Stromal cell of bone marrow (primary cell): ENCODE measurements at places on chromosomes 1 and 21.

DNA sequence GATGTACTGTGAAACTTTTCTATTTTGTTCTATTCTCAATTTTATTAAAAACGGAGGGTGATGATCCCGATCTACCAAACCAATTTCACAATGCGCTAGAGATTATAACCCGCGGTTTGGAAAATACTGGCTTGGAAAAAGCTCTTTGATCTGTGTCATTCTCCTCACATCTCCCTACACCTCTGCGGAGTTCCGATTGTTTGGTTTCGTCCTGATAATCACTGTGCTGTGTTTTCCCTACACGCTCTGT, 536 bp upstream of the ABCD3 start:
- no peak for DNase-seq

- no peak for DNase-seq
Observed at GRCh38 chr1:21233490-21233889, 56.8 kb downstream of the ECE1 start.

GRCh38 chr21:37724201-37724600, 192.1 kb downstream of the KCNJ6 start:
- DNase-seq = no peak

GRCh38 chr1:53636621-53637171, 102.3 kb downstream of the GLIS1 start:
- DNase-seq = no peak

DNA sequence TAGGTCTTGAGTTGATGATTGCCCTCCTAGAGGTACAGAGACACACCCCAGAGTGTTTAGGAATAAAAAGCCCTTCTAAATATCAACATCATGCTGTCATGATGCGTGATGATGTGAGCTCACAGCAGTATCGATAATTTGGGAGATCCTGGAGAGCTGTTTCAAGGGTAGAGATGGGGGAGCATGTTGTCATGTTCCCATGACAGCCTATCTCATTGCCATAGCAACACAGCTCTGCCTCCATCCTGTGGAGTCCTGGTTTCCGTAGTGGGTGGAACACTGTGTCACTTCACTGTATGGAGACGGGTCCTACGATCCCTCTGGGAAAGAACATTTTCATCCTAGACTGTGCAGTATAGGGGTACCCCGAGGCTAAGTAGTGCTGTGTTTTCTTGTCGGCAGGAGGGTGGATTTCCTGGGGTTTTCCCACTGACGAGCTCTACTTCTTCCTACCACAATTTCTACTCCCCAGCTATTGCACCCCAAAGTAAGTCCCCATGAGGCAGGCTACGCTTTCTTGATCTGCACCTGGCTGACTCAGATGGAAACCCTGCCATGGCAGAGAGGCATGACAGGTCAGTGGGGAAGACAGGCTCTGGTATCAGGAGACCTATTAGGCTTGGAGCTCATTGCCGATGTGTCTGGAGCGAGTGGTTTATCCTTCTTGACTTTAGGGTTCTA, 7.2 kb downstream of the KISS1 start:
- DNase-seq = no peak

DNA sequence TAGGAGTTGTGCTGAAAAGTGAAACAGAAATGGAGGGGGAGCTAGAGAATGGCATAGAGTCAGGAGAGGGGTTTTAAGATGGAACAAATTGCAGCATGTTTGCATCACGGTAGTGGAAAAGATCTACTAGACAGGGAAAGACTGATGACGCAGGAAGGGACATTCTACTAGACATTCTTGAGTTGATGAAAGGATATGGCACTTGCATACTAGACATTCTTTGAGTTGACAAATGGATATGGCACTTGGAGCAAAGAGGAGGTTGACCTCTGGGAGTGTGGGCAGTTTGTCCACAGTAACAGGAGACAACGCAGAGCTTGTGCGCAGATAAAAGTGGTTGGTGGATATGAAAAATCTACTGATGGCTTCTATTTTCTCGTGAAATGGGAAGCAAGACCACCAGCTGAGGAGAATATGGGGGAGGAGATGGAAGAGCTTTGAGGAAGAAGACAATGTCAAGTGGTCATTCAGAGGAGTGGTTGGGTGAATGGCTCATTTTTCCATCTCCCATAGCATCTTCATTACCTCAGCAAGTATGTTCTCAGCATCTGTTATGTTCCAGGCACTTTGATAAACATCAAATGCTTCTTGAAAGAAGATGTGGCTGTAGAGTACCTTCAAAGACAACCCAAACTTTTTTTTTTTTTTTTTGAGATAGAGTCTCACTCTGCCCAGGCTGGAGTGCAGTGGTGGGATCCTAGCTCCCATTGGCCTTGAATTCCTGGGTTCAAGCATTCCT, 2.4 kb upstream of the CTPS1 start:
- DNase-seq = no peak

DNA sequence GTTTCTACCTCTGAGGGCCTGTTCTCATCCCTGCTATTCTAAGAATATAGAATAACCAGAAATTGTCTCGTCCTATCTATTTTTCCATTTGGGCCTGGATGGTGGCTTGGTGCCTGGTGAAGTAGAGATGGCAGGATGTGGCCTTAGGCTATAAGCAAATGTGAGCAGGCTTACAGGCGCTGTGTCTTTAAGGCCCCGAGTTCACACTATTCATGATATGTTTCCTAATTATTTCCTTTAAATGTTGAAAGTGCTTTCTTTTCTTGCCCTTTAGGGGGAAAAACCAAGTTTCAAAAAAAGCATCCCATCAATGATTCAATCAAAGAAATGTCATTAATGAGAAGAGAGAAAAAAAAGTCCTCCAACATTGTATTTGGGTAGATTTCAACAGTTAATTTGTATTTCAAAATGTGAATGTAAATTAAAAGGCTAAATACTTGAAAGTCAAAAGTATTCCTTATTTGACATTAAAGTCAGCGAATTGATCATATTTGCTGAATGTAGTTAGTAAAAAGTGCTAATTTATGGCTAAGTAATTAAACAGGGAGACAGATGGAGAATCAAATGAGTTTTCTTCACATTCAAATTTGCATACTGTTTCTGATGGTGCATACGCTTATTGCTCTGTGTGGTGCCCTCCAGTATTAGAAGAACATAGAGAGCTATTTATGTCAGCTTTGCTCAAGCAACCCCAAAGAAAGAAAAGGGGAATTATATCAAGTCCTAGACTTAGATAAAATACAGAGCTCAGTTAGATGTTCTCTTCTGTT, 34.0 kb upstream of the HUNK start:
- no peak for DNase-seq

GRCh38 chr1:45033356-45033755, 21.3 kb downstream of the UROD start:
- DNase-seq = no peak

- no peak for DNase-seq
Observed at GRCh38 chr21:25557180-25557579, 50.1 kb downstream of the MRPL39 start.

GRCh38 chr1:92168657-92169056, 49.1 kb upstream of the C1orf146 start:
- DNase-seq = no peak

GRCh38 chr1:209202830-209203532, 380.5 kb upstream of the CAMK1G start:
- peak; percentile 36 for DNase-seq

DNA sequence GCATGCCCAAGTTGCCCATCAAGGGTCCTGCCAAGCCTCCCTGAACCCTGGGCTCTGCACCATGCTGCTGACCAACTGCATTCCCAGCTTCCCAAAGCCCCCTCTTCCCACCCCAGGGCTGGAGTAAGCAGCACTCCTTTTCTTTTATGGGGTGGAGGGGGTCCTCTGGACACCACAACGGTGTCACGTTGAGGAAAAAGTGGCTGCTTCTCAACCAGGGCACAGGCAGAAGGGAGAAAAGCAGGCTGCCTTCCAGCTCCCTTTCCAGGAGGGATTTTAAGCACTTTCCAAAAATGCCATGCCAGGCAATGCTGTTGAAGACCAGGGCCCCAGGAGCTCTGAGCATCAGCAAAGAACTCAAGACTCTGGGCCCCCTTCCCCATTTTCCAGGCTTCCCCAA, 691 bp downstream of the RIMS3 start:
- no peak for DNase-seq

GRCh38 chr1:243293941-243294722, 38.3 kb downstream of the SDCCAG8 start:
- no peak for DNase-seq

- DNase-seq = no peak
Observed at GRCh38 chr1:108847494-108847893, 9.4 kb downstream of the AKNAD1 start.

- DNase-seq = no peak
Observed at GRCh38 chr21:35057428-35057827, 8.3 kb upstream of the RUNX1 start.

DNA sequence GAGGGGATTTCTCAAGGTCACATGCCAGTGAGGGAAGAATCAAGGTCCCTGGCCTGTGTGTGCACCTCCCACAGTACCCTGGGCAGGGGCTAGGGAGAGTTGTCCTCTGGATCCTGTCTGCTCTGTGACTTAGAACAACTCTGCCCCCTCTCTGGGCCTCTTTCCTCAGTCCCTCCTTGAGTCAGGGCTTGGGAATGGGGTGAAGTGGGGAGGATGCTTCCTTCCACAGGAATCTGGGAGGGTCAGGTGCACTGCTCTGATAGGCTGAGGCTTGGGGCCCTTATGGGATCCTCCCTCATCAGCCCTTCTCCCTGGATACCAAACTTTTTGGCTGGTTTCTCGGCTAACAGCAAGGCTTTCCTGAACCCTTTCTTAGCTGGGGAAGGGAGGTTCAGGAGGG, 2.5 kb downstream of the TRNP1 start:
- DNase-seq = no peak

DNA sequence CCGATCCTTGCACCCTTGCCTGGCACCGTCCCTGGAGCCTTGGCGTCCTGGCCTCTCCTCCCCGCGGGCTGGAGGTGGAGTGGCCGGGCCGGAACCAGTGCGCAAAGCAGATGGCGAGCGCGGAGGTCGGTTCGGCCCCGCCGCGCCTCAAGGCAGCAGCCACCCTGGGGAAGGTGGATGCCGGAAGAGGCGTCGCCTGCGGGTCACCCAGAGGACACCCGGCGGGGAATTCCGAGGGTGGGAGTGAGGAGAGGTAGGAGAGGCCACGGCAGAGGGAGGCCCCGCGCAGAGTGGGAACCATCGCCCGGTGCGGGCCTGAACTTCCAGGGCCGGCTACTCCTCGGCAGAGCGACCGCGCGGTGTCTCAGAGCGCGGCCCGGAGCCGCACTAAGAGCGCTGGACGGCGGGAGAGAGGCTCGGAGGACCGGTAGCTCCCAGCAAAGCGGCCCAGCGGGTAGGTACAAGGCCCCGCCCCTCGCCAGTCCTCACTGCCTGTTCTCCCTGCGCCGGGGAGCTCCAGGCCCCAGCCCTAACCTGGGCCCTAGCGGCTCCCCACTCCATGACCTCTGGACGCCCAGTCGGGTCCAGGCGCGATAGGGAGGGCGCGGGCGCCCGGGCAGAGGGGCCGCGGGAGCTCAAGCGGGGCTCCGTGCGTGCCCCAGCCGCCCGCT, at the start of gene RNF207:
TSS of gene RNF207 (plus strand) at position 271 of the 671 bp plus-strand sequence. CDS start 417 bp downstream, outside the sequence.
- no peak for DNase-seq

DNA sequence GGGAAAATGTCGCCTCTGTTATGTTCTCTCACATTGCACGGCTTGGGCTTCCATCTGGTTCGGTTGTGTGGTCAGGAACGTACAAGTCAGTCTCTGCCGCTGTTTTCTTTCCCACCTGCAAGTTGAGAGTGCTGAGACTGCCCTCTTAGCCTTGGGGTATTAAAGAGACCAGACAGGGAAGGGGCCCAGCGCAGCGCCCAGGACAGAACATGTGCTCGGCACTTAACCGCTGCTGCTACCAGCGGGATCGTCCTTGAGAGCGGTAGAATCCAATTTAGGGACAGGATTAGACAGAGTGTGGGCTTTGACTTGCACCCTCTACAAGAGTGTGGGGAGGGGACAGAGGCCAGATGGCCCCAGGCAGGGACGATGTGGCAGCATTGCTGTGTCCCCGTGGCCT, 17.7 kb upstream of the AGPAT3 start:
- no peak for DNase-seq

DNA sequence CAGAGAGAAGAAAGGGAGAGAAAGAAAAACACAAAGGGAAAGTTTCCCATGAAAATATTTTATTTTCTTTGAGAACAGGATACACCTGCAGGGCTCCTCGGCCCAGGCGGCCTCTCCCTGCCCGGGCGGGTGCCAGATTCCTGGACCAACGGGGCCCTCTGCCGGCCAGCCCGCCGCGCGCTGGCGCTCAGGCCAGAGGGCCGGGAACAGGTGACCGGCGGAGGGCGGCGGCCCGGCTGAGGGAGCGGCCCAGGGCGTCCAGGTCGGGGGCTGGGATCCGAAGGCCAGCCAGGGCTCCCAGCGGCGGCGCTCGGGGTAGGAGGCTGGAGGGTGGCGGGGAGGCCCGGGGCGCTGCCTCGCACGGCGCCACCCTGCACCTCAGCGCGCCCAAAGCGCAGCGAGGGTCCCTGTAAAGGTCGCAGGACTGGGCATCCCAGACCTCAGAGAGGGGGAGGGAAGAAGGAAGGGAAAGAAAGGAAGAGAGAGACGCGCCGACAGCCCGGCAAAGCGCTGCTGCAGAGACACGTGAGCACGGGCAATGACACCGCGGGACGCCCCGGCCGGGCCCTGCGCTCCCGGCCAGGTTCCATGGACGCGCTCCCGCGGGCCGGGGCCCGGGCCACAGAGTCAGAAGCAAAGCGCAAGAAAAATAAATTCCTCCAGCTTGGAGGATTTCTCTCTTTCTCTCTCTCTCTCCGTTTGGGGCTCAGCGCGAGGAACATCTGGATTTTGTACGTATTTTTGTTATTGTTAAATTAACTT, 927 bp downstream of the WNT9A start:
- DNase-seq = peak; percentile 35

GRCh38 chr21:16040601-16041000, 310.8 kb downstream of the USP25 start:
- peak; percentile 15 for DNase-seq

GRCh38 chr1:78716186-78716585, 66.6 kb downstream of the IFI44 start:
- peak; percentile 40 for DNase-seq
